ENCODE measurements at places on chromosomes 2 and 18.
A peak's percentile ranks its signal among the peaks of the same experiment; 100 is the strongest.

DNA sequence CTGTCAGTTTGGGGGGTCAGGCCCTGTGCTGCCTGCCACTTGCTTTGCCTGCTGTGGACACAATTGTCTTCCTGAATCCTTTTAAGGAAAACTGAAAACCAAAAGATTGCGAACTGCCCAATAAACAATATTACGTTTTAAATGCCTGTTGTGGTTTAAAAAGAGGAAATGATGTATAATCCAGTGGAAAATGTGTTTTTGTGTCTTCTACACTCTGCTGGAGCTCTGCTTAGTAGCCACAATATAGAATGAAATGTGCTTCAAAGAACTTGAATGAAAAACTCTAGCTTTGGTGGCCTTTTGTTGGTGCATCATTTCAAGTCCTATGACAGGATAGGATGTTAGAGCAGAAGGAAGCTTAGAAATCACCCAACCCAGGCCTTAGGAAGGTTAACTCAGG is 23.2 kb upstream of the CABYR start:
- no peak for DNase-seq

DNA sequence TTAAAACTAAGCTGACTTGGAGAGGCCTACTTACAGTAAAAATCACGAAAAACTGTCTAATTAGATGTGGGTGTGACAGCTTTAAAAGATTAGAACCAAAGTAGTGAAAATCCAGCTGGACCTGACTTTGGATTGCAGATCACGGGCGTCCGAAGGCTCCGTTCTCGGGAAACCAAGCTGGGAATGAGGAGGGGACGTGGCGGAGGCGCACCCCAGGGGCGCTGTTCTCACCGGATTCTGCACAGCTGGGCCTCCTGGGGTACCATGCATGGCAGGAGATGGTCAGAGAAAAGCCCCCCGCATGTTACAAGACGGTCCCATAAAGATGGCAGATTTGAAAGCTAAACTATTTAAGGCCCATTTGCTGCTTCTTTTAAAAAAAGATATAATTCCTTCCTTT is 5.0 kb upstream of the OTOS start:
- DNase-seq, result no peak

DNA sequence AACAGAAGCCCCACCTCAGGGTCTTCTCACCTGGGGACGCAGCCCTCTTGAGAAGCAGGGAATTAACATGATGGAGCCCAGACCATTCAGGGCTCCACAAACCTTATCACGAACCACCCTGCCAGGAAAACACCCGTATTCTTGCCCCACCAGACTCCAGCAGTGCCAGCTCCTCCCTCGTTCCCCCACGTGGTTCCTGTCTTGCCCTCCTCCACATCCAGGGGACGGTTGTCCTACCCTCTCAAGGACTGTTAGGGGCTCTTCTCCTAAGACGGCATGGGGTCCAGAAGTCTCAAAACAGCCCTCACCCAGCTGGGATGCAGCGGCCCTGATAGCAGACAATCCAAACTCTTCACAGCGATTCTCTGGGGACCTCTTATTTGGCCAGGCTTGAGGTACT is 372.2 kb upstream of the HS6ST1 start:
- no peak for DNase-seq

- DNase-seq, result peak; percentile 75
These were observed 793 bp downstream of the NR4A2 start for GRCh38 chr2:156331572-156332283.

GRCh38 chr2:200405599-200406298 is 99.3 kb downstream of the SPATS2L start:
- peak; percentile 87 for DNase-seq

DNA sequence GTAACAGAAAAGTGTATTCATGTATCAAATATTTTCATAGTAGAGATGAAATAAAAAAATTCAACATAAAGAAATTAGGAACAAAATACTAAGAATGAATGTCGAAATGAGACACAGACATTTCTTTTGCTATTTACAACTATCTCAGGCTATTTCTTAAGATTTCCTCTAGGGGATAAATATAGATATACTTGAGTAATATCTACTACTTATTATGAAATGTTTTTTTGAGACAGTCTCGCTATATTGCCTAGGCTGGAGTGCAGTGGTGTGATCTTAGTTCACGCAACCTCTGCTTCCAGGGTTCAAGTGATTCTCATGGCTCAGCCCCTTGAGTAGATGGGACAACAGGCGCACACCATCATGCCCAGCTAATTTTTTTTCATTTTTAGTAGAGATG is 326.1 kb downstream of the RNF144A start:
- no peak for DNase-seq

GRCh38 chr18:6414723-6415417 is at the start of gene L3MBTL4:
Gene L3MBTL4, minus strand, starts transcription at chr18:6414911. Its CDS starts 103,286 bp downstream, at chr18:6311625.
- DNase-seq, result no peak

- no peak for DNase-seq
These were observed 9.9 kb downstream of the MAB21L4 start for GRCh38 chr2:240886023-240886565.

DNA sequence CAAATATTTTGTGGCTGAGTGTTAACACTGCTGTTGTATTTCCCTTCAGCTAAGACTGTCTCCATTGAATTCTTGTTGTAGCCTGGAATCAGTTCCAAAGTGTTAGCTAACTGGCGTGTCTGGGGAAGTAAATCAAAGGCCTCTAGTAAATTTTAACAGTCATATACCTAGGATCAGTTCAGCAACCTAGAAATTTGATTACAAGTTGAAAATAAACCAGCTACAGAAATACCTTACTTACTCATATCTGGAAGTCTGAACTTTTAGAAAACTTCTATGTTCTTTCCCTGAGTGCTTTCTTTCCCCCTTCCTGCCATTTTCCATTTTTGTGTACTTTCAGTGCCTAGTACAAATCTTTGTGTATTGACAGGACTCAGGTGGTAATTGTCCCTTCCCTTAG is 396.7 kb upstream of the DCC start:
- DNase-seq, result no peak

GRCh38 chr2:84927275-84927627 is 21.8 kb downstream of the TMSB10 start:
- no peak for DNase-seq

DNA sequence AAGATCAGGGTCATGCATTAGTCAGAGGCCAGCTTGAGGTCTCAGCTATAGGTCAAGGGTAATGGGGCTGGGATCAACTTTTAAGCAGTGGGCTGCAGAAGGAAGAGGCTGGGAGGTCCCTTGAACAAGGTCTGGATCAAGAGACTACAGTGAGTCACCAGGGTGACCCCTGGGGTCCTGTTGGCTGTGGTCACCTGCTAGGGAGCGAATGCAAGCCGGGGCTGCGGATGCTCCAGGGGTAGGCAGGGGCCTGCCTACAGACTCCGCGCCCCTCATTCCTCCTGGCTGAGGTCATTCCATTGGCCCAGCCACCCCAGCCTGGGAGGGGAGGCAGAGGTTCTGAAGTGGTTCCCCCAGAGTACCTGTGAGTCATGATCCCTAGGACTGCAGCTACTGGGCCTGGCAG is 110.4 kb downstream of the CYP26B1 start:
- DNase-seq, result no peak

- DNase-seq, result no peak
These were observed 166.4 kb upstream of the PXDN start for GRCh38 chr2:1910592-1911246.

DNA sequence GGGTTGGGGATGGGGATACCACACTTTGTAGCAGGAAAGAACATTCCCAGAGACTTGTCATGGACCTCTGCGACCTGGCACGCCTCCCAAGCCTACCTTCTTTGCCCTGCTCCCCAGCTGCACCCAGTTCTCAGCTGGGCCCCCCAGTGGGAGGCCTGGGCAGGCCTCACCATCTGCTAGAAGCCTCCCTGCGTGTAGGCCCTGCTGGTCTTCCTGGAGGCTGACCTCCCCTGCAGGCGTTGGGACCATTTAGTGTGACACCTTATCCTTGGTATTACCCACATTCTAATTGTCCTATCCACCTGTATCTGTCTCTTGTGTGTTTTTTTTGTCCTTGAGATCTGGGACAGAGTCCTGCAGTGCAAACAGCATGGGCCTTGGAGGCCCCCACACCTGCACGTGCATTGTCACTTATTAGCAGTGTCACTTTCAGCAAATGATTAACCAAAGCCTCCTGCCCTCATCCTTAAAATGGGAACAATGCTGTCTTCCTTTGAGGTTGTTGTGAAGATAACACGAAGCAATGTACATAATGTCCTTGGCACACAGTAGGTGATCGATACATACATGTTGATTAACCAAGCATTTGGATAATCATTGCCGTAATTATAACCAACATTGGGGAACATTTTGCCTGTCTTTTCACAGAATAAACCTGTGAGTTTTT is 77.2 kb downstream of the LIPG start:
- DNase-seq, result no peak

DNA sequence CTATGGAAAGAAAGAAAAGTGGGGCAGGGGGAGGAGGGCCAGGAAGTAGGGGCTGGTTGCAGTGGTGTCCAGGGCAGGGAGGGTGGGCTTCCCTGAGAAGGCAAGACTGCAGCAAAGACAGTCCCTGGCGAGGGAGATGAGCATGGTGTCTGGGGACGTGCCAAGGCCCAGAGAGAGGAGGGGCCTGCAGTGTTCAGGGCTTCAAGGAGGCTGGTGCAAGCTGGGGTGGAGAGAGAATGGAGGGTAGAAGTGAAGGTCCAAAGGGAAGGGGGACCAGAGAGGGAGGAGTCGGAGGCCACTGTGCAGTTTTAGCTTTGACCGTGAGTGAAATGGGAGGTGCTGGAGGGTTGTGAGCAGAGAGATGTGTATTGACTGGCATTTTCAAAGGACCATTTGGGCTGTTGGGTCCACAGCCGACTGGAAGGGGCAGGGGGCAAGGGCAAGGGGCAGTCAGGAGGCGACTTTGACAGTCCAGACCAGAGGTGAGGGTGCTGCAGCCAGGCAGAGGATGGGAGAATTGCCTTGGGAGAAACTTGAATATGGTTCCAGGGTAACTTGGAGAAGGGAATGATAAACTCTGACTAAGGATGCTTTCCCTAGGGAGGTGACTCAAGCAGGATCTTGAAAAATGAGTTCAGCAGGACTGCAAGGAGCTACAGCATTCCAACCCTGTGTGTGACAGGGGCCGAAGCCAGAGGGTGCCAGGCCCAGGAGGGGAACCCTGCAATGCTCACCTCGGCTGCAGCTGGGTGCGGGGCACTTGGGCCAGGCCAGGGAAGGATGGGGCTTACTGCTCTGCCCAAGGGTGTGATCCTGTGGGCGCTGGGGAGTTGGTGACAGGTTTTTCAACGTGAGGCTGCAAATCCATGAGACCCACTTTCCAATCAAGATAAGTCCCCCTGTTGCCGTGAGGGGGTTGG is 177.1 kb upstream of the HAAO start:
- DNase-seq, result peak; percentile 89

GRCh38 chr18:8979258-8979988 is 123.1 kb upstream of the NDUFV2 start:
- DNase-seq, result no peak

DNA sequence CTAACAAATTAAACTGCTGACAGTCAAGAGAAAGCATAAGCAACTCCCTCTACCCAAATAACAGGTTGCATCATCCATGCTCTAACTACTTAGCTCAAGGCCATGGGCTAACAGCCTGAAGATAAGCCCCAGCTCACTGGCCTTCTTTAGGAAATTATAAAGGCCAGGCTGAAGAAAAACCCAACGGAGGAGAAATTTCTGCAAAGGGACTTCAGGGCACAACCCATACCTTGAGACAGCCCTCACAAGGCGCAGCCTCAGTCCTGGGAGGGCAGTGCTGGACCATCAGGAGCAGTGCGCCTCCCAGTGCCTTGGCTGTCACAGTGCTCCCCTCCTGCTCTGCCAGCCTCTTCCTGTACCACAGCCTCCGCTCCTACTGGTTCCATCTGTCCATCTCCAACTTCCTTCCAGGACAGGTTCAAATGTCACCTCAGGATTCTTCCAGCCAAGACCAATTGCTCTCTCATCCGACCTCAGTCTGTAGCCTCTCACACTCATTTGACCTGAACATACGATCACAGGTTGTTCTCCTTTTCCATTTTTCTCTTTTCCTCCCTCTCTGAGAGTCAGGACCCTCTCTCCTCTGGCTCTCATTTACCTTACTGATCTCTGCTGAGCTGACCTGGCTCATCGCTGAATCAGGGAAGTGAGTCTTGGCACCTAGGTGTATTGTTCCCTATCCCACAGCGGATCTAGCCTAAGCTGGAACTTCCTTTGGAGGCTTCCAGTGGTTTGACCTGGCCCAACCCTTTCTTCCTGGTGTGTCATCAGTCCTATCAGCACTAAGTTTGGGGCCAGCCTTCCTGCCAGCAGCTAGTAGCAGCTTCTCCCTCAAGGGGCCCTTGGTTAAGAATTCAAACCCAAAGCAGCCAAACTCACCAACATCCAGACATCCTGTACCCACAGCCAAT is 1.9 kb downstream of the MCFD2 start:
- peak; percentile 67 for DNase-seq

GRCh38 chr2:97656905-97657587 is 6.8 kb downstream of the ACTR1B start:
- DNase-seq, result no peak

- no peak for DNase-seq
These were observed 149.5 kb upstream of the RBBP8 start for GRCh38 chr18:22783662-22784076.

DNA sequence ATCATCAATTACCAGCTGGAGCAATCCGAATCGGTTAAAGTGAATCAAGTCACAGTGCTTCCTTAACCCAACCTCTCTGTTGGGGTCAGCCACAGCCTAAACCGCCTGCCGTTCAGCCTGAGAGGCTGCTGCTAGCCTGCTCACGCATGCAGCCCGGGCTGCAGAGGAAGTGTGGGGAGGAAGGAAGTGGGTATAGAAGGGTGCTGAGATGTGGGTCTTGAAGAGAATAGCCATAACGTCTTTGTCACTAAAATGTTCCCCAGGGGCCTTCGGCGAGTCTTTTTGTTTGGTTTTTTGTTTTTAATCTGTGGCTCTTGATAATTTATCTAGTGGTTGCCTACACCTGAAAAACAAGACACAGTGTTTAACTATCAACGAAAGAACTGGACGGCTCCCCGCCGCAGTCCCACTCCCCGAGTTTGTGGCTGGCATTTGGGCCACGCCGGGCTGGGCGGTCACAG is 496 bp upstream of the ITGA4 start:
- DNase-seq, result peak; percentile 6

- no peak for DNase-seq
These were observed 70.4 kb downstream of the SEMA4F start for GRCh38 chr2:74724496-74724895.

DNA sequence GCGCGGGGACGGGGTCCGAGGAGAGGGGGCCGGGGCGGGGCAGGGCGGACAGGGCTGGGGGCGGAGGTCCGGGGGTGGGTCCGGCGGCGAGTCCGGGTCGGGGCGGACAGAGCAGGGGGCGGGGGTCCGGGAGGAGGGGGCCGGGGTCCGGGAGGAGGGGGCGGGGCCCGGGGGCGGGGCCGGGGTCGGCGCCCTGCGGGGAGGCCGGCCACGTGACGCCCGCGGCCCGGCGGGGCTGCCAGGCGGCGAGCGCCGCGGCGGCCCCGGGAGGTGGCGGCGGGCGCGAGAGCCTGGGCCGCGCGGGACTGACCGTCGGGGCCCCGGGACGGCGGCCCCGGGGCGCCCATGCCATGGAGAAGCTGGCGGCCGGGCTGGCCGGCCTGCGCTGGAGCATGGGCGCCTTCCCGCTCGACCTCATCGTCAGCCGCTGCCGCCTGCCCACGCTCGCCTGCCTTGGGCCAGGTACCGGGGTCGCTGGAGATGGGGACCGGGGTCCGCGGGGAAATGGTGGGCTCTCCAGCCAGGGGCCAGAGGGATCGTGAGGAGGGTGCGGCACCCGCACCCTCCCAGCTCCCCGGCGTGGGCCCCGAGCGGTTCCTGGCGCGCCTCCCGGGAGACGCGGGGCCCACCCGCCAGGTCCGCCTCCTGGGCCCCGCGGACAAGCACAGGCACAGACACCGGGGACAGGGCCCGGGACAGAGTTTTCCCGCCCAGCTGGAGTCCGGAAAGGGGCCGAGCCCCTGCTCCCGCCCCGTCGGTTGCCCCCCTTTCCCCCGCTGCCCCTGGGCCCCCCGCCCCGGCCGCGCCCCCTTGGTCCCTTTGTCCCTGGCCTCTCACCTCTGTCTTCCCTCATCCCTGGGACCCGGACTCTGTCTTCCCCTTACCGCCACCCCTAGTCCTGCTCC is at the start of gene GAREM2:
Gene GAREM2 (plus strand): TSS at position 218 of the 905 bp plus-strand sequence. CDS start 133 bp downstream, at position 351.
- DNase-seq, result no peak
